ENCODE measurements at places on chromosomes 6 and 20.
A peak's percentile ranks its signal among the peaks of the same experiment; 100 is the strongest.

- DNase-seq, result peak; percentile 45
Measured at GRCh38 chr6:26284537-26285142, 80.4 kb upstream of the BTN3A2 start.

DNA sequence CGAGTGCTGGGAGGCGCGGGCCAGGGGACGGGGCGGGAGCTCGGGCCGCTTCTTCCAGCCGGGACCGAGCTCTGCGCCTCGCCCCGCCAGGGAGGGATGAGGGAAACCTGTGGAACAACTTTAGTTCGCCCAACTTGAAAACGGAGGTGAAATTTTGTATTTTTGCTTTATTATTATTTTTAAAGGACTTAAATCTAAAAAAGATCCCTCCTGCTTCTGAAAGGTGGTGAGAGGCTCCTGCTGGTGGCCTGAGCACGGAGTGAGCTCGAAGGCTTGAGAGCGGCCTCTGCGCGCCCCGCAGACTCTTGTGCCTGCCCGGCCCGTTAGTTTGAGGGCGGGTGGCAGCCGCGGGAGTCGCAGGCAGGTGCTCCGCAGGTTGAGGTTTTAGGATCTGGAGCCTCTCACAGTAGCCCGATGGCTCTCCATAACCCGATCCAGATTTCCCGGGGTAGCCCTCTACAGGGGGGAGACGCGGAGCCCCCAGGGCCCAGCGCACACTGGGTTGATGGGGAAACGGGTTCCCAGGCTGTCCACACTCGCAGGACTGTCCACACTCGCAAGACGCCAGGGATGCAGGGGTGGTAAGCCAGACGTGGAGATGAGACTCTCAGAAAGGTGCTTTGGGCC, 46.2 kb upstream of the SUPT3H start:
- no peak for DNase-seq

GRCh38 chr6:157728183-157728881, 94.7 kb upstream of the SNX9 start:
- no peak for DNase-seq

- no peak for DNase-seq
Measured at GRCh38 chr6:94270091-94270948, 851.0 kb upstream of the EPHA7 start.

DNA sequence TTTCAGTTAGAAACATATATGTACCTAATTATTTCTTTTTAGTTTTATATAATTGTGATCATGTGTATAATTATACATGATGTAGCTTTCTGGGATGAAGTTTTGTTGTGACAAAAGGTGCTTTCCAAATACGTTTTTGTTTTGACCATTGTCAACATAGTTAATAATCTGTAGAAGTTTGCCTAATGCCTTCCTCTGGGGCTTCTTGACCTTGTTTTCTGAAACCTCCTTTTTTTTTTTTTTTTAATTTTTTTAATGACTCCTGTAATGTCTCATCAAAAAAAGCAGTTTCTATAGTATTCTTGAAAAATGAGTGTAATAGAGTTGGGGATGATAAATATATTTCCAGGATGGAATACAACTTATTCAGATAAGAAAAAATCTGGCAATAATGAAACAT, 434.7 kb upstream of the SOX4 start:
- no peak for DNase-seq
